Liver (tissue), 10 donors: ENCODE measurements at places on chromosomes 2 and 18. TPM values are rescaled to one million over a fixed set of nuclear protein-coding genes. Genes with fewer than 3 reads are reported as not detected.

DNA sequence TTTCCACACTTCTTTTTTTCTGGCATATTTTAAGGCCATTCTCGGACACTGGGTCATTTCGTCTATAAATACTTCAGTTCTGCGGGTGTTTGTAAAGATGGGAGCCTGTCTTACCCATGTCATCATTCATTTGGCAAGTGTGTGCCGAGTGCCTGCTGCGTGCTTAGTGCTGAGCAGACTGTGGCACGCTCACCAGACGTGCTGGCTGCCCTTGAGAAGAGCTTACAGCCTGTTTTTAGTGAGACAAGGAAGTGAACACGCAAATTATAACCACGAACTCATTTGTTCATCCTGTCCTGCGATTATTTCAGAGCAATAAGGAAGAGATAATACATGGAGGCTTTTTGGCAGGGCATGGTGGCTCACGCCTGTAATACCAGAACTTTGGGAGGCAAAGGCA, 10.4 kb upstream of the STON1 start:
- no peaks in the 10 kb centered on the region for H3K27me3 ChIP-seq
- no peak overlapping the region for H3K27ac ChIP-seq
- H3K4me3 ChIP-seq: no peak overlapping the region
- peaks cover 27% of the 10 kb centered on the region for H3K36me3 ChIP-seq
- DNase-seq: no peak
- H3K4me1 ChIP-seq: no peaks in the 10 kb centered on the region

GRCh38 chr2:152348388-152348787, 13.4 kb downstream of the FMNL2 start:
- no peak overlapping the region for H3K27ac ChIP-seq
- H3K36me3 ChIP-seq: no peaks in the 10 kb centered on the region
- no peaks in the 10 kb centered on the region for H3K4me1 ChIP-seq
- H3K27me3 ChIP-seq: no peaks in the 10 kb centered on the region
- H3K4me3 ChIP-seq: no peak overlapping the region
- DNase-seq: no peak

GRCh38 chr18:67318651-67319050, 197.9 kb downstream of the DSEL start:
- H3K36me3 ChIP-seq: no peaks in the 10 kb centered on the region
- H3K27ac ChIP-seq: no peak overlapping the region
- H3K4me1 ChIP-seq: no peaks in the 10 kb centered on the region
- no peak overlapping the region for H3K4me3 ChIP-seq
- DNase-seq: no peak

DNA sequence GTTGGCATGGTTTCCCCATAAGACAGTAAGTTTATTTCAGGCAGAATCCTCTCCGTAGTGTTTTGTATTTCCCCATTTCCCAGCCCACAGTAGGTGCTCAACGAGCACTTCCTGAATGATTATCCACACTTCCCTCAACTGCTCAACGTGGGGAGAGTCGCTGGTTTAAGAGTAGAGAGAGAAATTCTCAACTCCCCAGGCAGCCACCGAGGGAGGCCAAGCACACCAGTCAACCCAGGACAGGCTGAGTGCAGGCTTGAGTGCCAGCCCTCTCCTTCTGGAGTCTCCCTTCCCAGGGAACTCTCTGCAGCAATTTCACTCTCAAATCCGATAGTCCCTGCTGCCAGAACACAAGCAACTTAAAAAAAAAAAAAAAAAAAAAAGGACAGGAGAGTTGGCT, 92.0 kb upstream of the LMAN1 start:
- H3K36me3 ChIP-seq: no peaks in the 10 kb centered on the region
- no peak for DNase-seq
- no peaks in the 10 kb centered on the region for H3K27me3 ChIP-seq
- no peak overlapping the region for H3K4me3 ChIP-seq

DNA sequence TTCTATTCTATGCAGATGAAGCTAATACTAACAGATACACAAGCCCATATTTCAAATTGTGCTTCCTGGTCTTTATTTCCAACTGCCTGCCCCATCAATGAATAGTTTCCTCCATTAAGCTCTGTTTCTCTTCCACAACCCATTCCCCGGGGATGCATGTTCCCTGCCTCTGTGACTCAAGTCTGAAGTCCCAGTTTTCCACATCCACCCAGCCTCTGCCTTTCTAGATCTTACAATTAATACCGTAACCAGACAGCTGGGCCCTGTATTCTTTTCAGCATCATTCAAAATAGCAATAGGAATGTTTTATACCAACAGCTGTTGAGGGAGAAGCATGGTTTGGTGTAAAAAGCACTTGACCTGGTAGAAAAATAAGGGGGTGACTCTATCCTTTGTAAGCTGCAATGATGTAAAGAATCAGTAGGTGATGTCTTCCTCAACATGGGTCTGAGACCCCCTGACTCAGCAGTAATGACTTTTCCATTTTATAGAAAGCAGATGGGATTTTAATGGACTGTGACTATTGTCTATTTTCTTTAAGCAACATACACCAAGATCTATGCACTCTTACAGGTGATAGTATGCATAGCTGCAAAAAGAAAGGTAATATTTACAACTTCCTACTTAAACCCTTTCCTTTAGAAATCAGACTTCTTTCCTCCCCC, 46.1 kb upstream of the DAPL1 start:
- DNase-seq: no peak
- no peaks in the 10 kb centered on the region for H3K36me3 ChIP-seq
- H3K27ac ChIP-seq: no peak overlapping the region
- H3K27me3 ChIP-seq: peaks cover 2% of the 10 kb centered on the region

- no peak for DNase-seq
- no peak overlapping the region for H3K4me3 ChIP-seq
- H3K4me1 ChIP-seq: peaks cover 30% of the 10 kb centered on the region
- no peaks in the 10 kb centered on the region for H3K36me3 ChIP-seq
- no peaks in the 10 kb centered on the region for H3K27me3 ChIP-seq
- H3K27ac ChIP-seq: no peak overlapping the region
Observed at GRCh38 chr18:48555465-48555995, 16.7 kb downstream of the CTIF start.

DNA sequence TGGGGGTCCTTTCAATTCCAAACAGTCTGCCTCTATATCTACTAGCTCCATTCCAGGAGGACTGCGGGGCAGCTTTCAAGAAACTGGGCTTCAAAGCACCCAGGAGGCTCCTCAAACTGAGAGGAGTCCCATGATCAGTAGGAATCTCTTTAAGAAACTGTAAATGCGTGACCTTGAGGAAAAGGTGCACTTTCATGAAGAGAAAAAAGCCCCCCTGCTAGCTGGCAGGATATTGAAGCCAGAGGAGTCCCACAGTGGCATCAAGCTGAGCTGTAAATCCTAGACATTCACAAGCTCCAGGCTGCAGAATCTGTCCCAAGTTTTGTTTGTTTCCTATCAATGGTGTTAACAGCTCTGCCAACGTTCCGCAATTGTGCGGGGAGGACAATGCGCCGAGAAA, 790.1 kb downstream of the SLC4A3 start:
- peaks cover 3% of the 10 kb centered on the region for H3K27me3 ChIP-seq
- no peaks in the 10 kb centered on the region for H3K36me3 ChIP-seq
- no peak for DNase-seq
- H3K4me3 ChIP-seq: no peak overlapping the region
- H3K4me1 ChIP-seq: no peaks in the 10 kb centered on the region
- H3K27ac ChIP-seq: no peak overlapping the region

- H3K36me3 ChIP-seq: no peaks in the 10 kb centered on the region
- DNase-seq: no peak
- no peak overlapping the region for H3K4me3 ChIP-seq
- H3K4me1 ChIP-seq: peaks cover 15% of the 10 kb centered on the region
- no peaks in the 10 kb centered on the region for H3K27me3 ChIP-seq
Observed at GRCh38 chr2:15861898-15862297, 78.5 kb upstream of the MYCN start.

DNA sequence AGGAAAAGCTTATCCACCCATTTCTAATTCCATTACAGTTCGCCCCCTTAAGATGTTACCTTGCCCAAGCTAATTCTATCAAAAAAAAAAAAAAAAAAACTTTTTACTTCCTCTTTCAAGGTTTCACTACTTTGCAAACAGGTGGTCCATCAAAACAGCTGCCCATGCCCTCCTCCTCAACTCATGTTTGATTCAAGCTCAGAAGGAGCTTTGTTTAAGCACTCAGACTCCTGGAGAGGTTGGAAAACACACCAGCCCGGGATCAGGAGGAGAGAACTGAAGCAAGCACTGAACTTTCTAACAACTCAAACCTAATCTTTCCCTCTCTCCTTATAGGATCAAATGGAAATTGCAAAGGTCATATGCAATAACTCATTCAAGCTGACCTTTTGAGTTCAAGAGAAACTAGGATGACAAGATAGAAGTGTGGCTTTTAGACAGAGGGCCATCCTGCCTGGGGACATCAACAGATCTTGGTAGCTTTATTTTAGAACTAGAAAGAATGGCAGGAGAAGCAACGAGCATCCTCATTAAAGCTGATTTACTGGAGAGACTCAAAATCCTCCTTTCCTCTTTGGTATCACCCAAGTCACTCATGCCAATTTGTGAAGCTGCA, 28.3 kb upstream of the FZD7 start:
- H3K27me3 ChIP-seq: no peaks in the 10 kb centered on the region
- H3K36me3 ChIP-seq: no peaks in the 10 kb centered on the region
- DNase-seq: no peak
- H3K4me3 ChIP-seq: no peak overlapping the region
- H3K4me1 ChIP-seq: no peaks in the 10 kb centered on the region

DNA sequence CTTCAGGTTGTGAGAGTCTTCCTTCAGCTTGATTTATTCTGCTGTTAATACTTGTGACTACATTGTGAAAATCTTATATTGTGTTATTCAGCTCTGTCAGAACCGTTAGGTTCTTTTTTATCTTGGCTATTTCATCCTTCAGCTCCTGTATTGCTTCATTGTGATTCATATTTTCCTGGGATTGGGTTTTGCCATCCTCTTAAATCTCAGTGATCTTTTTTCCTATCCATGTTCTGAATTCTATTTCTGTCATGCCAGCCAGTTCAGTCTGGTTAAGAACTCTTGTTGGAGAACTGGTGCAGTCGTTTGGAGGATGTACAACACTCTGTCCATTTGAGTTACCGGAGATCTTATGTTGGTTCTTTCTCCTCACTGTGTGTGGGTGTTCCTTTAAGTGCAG, 19.1 kb downstream of the MSTN start:
- no peak overlapping the region for H3K4me3 ChIP-seq
- H3K36me3 ChIP-seq: no peaks in the 10 kb centered on the region
- no peaks in the 10 kb centered on the region for H3K27me3 ChIP-seq
- no peak overlapping the region for H3K27ac ChIP-seq

- H3K4me3 ChIP-seq: peak overlapping the region; percentile 79
- peaks cover 60% of the 10 kb centered on the region for H3K4me1 ChIP-seq
- H3K27ac ChIP-seq: peak overlapping the region; percentile 99
- no peaks in the 10 kb centered on the region for H3K27me3 ChIP-seq
- H3K36me3 ChIP-seq: no peaks in the 10 kb centered on the region
Observed at GRCh38 chr2:226795281-226796011, 4.2 kb downstream of the IRS1 start.

DNA sequence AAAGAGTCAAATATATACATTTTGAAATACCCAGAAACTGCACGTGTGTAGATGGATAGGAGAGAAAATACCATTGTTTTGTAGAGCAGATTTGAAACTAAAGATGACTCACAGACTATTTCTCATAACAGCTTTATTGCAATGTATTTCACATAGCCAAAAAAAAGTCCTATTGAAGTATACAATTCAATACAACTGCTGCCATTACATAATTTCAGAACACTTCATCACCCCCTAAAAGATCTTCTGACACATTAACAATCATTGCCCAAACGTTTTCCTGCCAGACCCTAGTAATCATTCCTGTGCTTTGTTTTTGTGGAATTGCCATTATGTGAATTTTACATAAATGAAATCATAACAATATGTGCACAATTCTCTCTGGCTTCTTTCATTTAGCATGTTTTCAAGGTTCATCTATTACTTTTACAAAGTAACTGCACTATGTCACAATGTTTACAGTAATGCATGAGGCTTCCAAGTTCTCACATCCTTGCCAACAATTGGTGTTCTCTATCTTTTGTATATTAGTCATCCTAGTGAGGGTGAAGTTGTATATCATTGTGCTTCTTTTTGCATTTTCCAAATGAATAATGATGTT, 378.6 kb upstream of the CWC22 start:
- H3K4me3 ChIP-seq: no peak overlapping the region
- H3K4me1 ChIP-seq: no peaks in the 10 kb centered on the region
- no peak overlapping the region for H3K27ac ChIP-seq
- H3K27me3 ChIP-seq: no peaks in the 10 kb centered on the region

GRCh38 chr18:25686960-25687500, 335.1 kb upstream of the ZNF521 start:
- no peak overlapping the region for H3K4me3 ChIP-seq
- no peaks in the 10 kb centered on the region for H3K36me3 ChIP-seq
- no peak overlapping the region for H3K27ac ChIP-seq

GRCh38 chr2:180848393-180848792, 132.0 kb upstream of the UBE2E3 start:
- no peak overlapping the region for H3K4me3 ChIP-seq
- no peak for DNase-seq
- H3K27me3 ChIP-seq: no peaks in the 10 kb centered on the region
- no peak overlapping the region for H3K27ac ChIP-seq
- no peaks in the 10 kb centered on the region for H3K4me1 ChIP-seq
- H3K36me3 ChIP-seq: no peaks in the 10 kb centered on the region

DNA sequence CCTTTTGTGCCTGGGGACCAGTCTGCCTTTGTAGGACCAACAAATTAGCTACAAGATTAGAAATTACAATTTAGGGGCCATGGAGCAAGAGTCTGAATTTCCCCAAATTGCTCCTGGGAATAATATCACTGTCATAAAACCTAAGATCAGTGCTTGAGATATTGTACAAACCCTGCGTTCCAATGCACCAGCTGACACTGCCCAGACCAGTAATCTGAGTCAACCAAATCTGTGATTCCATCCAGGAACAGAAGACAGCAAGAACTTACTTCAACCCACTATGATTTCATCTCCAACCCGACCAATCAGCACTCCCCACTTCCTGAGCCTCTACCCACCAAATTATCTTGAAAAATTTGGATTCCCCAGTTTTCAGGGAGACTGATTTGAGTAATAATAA, 1305.0 kb upstream of the NRXN1 start:
- H3K27me3 ChIP-seq: no peaks in the 10 kb centered on the region
- no peak overlapping the region for H3K27ac ChIP-seq
- no peaks in the 10 kb centered on the region for H3K4me1 ChIP-seq
- no peak overlapping the region for H3K4me3 ChIP-seq
- DNase-seq: no peak

NPAS2 gene
- total RNA-seq: 0.33 TPM

ALPP gene
- not detected for total RNA-seq

ERFE gene
- total RNA-seq: 14.0 TPM

CD226 gene
- 5.2 TPM for total RNA-seq

SPOPL gene
- total RNA-seq: 15.8 TPM

GATA6 gene
- total RNA-seq: 3.5 TPM
